ENCODE measurements at places on chromosomes 11 and 22. TPM values are rescaled to one million over a fixed set of nuclear protein-coding genes. Genes with fewer than 3 reads are reported as not detected.
A peak's percentile ranks its signal among the peaks of the same experiment; 100 is the strongest.

GRCh38 chr22:28822930-28823551 is 22.7 kb upstream of the XBP1 start:
- DNase-seq: no peak

TXNRD2 gene
- 55.1 TPM for total RNA-seq

PDE2A gene
- 64.8 TPM for total RNA-seq

DNA sequence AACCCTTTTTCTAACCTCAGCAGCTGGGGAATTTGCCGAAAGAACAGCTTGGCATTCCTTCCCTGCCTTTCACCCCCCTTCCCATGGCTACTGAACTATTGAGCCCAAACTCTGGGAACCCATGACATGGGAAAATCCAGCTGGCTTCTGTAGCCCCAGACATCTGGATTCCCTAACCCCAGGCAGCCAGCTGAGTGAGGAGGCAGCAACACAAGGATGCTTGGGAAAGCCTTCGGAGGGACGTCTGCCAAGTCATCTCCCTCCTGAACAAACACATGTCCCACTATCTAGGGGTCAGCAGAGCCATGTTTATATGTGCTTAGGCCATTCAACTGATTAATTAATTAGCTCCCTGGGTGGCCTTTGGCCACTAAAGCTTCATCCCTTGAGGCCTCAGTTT is 21.6 kb downstream of the LRRC55 start:
- DNase-seq: peak; percentile 58

GRCh38 chr11:19734171-19734570 is 21.5 kb downstream of the NAV2 start:
- no peak for DNase-seq

SCUBE2 gene
- 4.9 TPM for total RNA-seq

LRRC74B gene
- not detected for total RNA-seq

- peak; percentile 40 for DNase-seq
Measured at GRCh38 chr11:94623120-94623735, 56.1 kb downstream of the PIWIL4 start.

- DNase-seq: no peak
Measured at GRCh38 chr11:82907371-82907770, 5.8 kb downstream of the DDIAS start.

TYMP gene
- total RNA-seq: 48.0 TPM

- DNase-seq: no peak
Measured at GRCh38 chr22:31520051-31520450, 23.7 kb downstream of the SFI1 start.

ANO3 gene
- 2.3 TPM for total RNA-seq

- DNase-seq: no peak
Measured at GRCh38 chr22:35891442-35891841, 137.2 kb downstream of the RBFOX2 start.

HIPK3 gene
- 143 TPM for total RNA-seq

Data from adrenal gland (tissue), 19 donors.